AG09309 (cell line): ENCODE measurements at places on chromosomes 11 and 22.

DNA sequence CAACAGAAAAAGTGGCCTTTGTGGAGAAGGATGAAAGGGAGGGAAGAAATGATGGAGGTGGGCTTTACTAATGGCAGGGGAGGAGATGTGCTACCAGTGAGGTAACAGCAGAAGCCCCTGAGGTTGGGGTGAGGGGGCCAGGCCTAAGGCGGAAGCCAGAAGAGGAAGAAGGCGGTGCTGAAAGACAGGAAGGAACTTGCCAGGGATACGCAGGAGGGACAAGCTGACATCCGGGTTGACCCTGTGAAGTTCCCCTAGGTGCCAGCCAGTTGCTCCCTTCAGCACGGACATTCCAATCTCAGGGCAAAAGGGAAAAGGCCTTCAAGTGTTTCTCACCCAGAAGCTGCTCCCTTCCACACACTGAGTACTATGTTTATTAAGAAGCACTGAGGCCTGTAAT, 2.3 kb upstream of the TIRAP start:
- DNase-seq, result no peak

DNA sequence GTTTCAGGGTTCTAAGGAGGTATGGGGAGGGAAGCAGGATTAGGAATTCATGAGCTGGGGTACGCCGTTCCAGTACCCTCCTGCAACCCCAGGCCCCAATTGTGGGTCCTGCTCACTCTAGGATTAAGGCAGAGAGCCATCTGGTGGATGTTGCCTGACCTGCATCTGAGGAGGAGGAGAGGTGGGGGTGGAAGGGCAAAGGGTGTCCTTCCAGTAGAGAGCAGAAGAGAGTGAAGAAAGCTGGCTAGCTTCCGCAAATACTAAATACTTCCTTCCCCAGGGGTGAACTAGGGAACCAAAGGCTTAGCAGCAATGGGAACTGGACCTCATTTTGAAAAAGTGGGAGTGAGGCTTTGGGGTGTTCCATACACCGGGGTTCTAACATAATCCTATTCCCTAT, 10.6 kb downstream of the LRRC51 start:
- no peak for DNase-seq

DNA sequence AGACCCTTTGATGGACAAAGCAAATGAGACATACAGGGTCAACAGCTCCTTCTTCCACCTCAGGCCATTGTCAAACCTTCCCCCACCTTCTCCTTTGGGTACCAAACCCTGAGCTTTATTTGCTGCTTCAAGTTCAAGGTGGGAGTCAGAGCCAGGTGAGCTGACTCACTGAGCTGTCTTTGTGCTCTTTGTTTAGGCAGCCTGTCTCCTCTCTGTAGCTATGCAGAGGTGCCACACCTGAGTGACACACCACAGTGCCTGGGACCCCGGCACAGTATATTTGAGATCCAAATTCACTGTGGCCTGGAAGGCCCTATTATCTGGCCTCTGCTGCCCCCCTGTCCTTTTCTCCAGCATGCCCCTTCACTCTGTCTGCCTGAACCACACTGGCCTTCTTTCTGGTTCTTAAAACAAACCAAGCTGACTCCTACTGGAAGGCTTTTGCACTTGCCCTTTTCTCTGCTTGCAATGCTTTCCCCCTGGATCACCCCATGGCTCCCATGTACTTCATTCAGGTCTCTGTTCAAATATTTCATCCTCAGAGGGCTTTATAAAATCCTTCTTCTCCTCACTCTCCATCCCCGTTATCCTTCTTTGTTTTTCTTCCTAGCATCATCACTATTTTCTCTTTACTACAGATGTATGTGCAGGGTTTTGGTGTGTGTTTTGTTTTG, 16.1 kb downstream of the LMO2 start:
- no peak for DNase-seq

DNA sequence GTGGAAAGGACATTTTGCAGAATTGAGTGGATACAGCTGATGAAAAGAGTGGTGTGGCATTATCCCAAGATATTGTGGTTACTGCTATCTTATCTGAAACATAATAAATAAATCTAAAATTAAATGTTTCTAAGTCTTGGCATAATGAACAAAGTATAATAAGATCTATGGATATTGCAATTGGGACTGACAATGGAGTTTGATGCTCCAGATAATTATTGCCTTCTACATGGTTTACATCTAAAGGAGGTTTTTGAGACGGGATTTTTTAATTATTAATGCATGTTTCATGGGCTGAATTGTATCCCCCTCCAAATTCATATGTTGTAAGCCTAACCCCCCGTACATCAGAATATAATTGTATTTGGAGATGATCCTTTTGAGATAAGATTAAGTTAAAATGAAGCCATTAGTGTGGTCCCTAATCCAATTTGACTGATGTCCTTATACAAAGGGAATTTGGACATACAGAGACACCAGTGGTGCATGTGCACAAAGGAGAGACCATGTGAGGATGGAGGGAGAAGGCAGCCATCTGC, 198.5 kb downstream of the MSANTD4 start:
- DNase-seq, result no peak

DNA sequence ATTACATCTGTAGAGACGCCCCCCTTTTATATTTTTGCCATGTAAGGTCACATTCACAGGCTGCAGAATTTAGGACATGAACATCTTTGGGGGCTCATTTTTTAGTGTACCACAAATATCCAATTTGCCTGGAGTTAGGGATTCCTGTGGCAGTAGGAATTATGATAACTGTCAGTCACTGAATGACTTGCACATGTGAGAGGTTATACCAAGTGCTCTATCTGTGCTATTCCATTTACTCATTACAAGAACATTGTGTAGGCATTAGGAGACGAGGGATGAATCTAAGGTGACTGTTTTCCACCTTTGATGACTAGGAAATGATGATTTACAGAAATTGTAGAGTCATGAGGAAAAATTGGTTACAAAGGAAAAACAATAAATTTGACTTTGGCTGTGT, 79.3 kb downstream of the LIF start:
- no peak for DNase-seq

- DNase-seq, result no peak
Measured at GRCh38 chr11:120112174-120112796, 25.6 kb downstream of the TRIM29 start.
